ENCODE measurements at places on chromosomes 16 and 17. TPM values are rescaled to one million over a fixed set of nuclear protein-coding genes. Genes with fewer than 3 reads are reported as not detected.

GRCh38 chr16:23141500-23141899 lies 7.8 kb downstream of the USP31 start:
- H3K4me3 ChIP-seq = no peak overlapping the region
- no peaks in the 10 kb centered on the region for H3K27me3 ChIP-seq
- peaks cover 13% of the 10 kb centered on the region for H3K36me3 ChIP-seq

DNA sequence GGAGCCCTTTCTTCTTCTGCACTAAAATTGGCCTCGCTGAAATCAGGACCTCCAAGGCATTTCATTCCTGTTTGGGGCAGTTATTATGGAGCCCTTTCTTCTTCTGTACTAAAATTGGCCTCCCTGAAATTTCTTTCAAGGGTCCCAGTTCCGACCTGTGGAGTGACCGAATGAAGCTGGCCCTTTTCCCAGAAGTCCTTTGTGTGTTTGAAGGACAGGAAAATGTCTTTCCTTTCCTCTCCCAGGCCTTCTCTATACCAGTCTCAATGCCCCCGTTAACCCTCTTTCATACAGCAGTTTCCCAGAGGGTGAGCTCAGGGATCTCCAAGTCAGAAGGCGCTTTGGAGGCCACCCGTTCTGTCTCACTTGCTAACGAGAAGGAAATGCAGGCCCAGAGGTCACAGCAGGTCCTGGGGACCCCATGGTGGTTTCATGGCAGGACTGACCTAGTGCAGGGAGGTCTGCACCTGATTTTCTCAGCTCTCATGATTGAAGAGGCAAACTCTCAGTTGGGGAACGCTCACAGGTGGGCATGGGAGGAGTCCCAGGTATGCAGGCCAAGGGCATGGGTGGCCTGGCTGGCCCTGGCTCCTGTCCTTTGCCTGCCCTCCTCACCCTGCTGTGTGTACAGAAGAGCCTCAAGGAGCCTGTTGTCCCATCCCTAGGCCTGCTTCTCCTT lies 37.1 kb upstream of the DOC2B start:
- H3K27me3 ChIP-seq = no peaks in the 10 kb centered on the region
- H3K36me3 ChIP-seq = no peaks in the 10 kb centered on the region
- DNase-seq = no peak
- no peak overlapping the region for H3K4me3 ChIP-seq

DNA sequence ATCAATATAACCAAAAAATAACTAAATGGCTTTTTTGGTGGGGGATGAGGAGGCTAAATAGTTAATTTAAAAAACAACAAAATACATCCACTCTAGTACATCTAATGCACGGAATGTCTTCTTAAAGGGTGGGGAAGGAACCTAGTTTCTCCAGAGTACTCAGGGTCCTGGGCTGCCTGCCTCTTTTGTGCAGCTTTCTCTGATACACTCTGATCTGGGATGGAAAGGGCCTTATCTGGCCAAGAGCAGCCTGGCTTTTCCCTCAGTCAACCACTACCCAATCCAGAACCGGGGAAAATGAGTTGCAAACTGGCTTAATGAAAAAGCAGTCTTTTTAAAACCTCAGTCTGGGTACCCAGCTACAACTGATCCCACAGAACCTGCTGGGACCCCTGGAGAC lies 42.9 kb downstream of the DCUN1D3 start:
- H3K36me3 ChIP-seq = peaks cover 57% of the 10 kb centered on the region
- peaks cover 13% of the 10 kb centered on the region for H3K4me1 ChIP-seq
- no peak for DNase-seq
- no peaks in the 10 kb centered on the region for H3K27me3 ChIP-seq
- H3K27ac ChIP-seq = no peak overlapping the region

DNA sequence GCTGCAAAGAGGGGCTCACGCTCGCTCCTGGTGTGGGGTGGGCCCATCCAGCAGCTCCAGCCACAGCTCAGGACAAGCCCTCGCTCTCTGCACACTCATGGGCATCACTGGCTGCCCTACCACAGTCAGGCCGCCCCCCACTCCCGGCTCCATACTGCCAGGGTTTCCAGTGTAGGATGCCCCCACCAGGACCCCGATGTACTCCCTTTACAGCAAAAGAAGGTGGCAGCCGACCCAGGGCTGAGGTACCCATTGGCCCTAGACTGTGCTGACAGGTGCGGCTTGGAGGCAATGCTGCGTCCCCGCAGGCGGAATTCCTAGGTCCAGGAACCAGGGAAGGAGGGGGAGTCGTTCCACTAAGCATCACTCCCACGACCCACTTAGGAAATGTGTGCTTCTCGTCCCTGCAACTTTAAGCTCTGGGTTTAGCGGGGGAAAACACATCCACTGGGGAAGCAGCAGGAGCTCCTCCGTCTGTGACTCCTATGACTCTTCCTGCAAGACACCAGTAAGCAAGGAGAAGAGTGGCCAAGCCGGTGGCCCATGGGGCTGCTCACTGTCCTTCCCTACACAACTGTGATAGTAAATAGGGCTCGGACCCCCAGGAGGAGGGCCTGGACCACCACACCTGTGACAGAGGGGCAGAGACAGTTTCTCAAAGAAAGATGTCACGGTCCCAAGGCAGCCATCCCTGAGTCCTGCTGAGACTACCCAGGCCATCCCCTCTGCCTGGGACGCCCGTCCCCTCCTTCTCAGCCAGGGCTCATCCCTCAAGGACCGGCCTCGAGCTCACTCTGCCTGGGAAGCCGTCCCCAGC lies 13.1 kb downstream of the CORO7 start:
- no peaks in the 10 kb centered on the region for H3K27me3 ChIP-seq
- H3K36me3 ChIP-seq = peaks cover 52% of the 10 kb centered on the region
- H3K4me3 ChIP-seq = no peak overlapping the region

- no peaks in the 10 kb centered on the region for H3K27me3 ChIP-seq
- H3K4me1 ChIP-seq = no peaks in the 10 kb centered on the region
- no peaks in the 10 kb centered on the region for H3K36me3 ChIP-seq
- H3K27ac ChIP-seq = no peak overlapping the region
- DNase-seq = no peak
Observed at GRCh38 chr16:5498562-5498961, 401.0 kb upstream of the EEF2KMT start.

- no peaks in the 10 kb centered on the region for H3K36me3 ChIP-seq
- no peak overlapping the region for H3K4me3 ChIP-seq
- H3K27me3 ChIP-seq = no peaks in the 10 kb centered on the region
- H3K27ac ChIP-seq = no peak overlapping the region
Observed at GRCh38 chr16:25750488-25751216, 58.9 kb downstream of the HS3ST4 start.

GRCh38 chr16:30381291-30382041 lies 895 bp downstream of the SEPTIN1 start:
- DNase-seq = no peak
- peak overlapping the region; percentile 97 for H3K27ac ChIP-seq
- H3K36me3 ChIP-seq = peaks cover 33% of the 10 kb centered on the region
- no peaks in the 10 kb centered on the region for H3K27me3 ChIP-seq
- H3K4me1 ChIP-seq = peaks cover 41% of the 10 kb centered on the region
- H3K4me3 ChIP-seq = peak overlapping the region; percentile 81

GRCh38 chr16:1211451-1212268 lies 13.4 kb downstream of the TPSG1 start:
- H3K27ac ChIP-seq = no peak overlapping the region
- H3K4me3 ChIP-seq = no peak overlapping the region
- H3K27me3 ChIP-seq = no peaks in the 10 kb centered on the region
- no peaks in the 10 kb centered on the region for H3K36me3 ChIP-seq

GRCh38 chr16:27972500-27972899 lies 91.0 kb downstream of the GSG1L start:
- peak; percentile 32 for DNase-seq
- H3K36me3 ChIP-seq = no peaks in the 10 kb centered on the region
- no peak overlapping the region for H3K4me3 ChIP-seq

GRCh38 chr16:88058136-88058535 lies 106.9 kb downstream of the BANP start:
- no peak overlapping the region for H3K27ac ChIP-seq
- H3K4me3 ChIP-seq = no peak overlapping the region
- H3K4me1 ChIP-seq = no peaks in the 10 kb centered on the region

DNA sequence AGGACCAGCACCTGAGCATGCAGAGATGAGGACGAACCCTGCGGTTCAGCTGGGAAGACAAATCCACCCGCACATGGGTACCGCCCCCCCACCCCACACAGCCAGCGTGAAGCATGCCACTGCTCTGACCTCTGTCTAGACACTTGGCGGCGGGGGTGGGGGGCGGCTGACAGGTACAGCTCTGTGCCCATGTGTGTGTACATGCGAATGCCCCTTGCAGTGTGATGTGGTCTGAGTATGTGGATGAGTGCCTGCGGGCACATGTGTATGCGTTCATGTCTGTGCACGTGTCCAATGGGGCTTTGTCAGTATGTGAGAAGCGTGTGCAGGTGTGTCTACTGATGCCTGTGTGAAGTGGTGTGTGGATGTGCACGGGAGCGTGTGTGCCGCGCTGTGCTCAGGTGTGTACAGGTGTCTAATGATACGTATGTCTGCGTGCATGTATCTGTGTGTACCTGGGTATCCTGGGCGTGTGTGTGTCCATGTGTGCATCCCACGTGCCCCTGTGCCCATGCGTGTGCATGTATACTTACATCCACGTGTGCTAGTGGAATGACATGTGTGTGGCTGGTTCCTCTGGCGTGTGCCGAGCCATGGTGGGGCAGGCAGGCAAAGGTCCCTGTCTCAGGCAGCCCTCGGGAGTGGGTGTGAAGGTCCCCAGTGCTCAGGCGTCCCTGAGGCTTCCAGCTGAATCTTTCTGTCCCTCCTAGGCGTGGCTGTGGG lies 636 bp upstream of the RAP1GAP2 start:
- no peak overlapping the region for H3K27ac ChIP-seq
- H3K4me1 ChIP-seq = peaks cover 73% of the 10 kb centered on the region
- DNase-seq = no peak
- H3K4me3 ChIP-seq = peak overlapping the region; percentile 81
- peaks cover 8% of the 10 kb centered on the region for H3K27me3 ChIP-seq

- no peaks in the 10 kb centered on the region for H3K4me1 ChIP-seq
- no peak overlapping the region for H3K27ac ChIP-seq
- peaks cover 7% of the 10 kb centered on the region for H3K27me3 ChIP-seq
Observed at GRCh38 chr16:56303066-56303715, 111.9 kb downstream of the GNAO1 start.

DNA sequence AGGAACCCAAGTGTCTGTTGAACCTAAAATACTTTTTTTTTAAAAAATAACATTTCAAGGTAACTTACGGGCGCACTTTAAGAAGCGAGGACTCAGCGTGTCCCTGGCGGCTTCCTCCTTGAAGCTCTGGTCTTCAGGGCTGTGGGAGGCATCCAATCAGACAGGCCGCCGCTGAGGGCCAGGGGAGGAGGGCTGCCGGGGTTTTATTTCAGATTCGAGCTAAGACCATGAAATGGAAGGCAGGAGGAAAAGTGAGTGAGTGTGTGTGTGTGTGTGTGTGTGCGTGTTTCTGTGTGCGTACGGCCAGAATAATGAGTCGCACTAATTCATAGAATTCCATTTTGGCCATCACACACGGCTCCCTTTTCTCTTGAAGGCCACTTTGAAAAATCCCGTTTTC lies 41.1 kb downstream of the C16orf78 start:
- no peak for DNase-seq
- H3K27ac ChIP-seq = no peak overlapping the region
- no peaks in the 10 kb centered on the region for H3K4me1 ChIP-seq
- H3K4me3 ChIP-seq = no peak overlapping the region

GRCh38 chr16:74888232-74888862 lies 96.6 kb downstream of the WDR59 start:
- peaks cover 1% of the 10 kb centered on the region for H3K4me1 ChIP-seq
- peaks cover 65% of the 10 kb centered on the region for H3K36me3 ChIP-seq
- no peaks in the 10 kb centered on the region for H3K27me3 ChIP-seq

- H3K4me3 ChIP-seq = no peak overlapping the region
- H3K27ac ChIP-seq = peak overlapping the region; percentile 42
- DNase-seq = no peak
- peaks cover 46% of the 10 kb centered on the region for H3K36me3 ChIP-seq
- H3K4me1 ChIP-seq = peaks cover 20% of the 10 kb centered on the region
Observed at GRCh38 chr17:29645515-29646051, 22.9 kb upstream of the CORO6 start.

DNA sequence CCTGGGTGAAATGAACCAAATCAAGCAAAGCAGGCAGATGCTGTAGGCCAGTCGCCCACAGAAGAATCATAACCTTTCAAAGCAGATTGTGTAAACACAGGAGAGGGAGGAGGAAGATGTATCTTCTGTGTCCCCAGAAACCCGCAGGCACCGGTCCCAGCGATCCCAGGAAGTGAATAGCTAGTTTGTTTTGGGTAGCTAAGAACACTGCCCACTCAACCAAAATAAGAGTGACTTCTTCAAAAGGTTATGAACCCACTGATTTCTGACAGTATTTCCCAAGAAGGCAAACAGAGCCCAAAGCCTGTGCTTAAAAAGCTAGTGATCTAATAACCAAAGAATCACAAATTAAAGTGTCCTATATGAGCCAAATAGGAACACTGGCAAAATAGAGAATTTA lies 67.8 kb downstream of the GRIN2A start:
- no peaks in the 10 kb centered on the region for H3K4me1 ChIP-seq
- no peaks in the 10 kb centered on the region for H3K27me3 ChIP-seq
- H3K4me3 ChIP-seq = no peak overlapping the region

- H3K27ac ChIP-seq = no peak overlapping the region
- no peaks in the 10 kb centered on the region for H3K36me3 ChIP-seq
- peak; percentile 47 for DNase-seq
- H3K4me1 ChIP-seq = no peaks in the 10 kb centered on the region
- no peaks in the 10 kb centered on the region for H3K27me3 ChIP-seq
- no peak overlapping the region for H3K4me3 ChIP-seq
Observed at GRCh38 chr16:78235168-78235800, 135.8 kb downstream of the WWOX start.

- no peak for DNase-seq
- H3K4me3 ChIP-seq = no peak overlapping the region
- H3K4me1 ChIP-seq = peaks cover 16% of the 10 kb centered on the region
- H3K27me3 ChIP-seq = no peaks in the 10 kb centered on the region
- peaks cover 32% of the 10 kb centered on the region for H3K36me3 ChIP-seq
Observed at GRCh38 chr16:67962135-67962534, 6.3 kb downstream of the SLC12A4 start.

- H3K27me3 ChIP-seq = peaks cover 13% of the 10 kb centered on the region
- no peaks in the 10 kb centered on the region for H3K36me3 ChIP-seq
- no peak overlapping the region for H3K27ac ChIP-seq
- H3K4me1 ChIP-seq = peaks cover 23% of the 10 kb centered on the region
Observed at GRCh38 chr16:56225017-56225742, 33.9 kb downstream of the GNAO1 start.

- H3K27ac ChIP-seq = peak overlapping the region; percentile 49
- H3K36me3 ChIP-seq = peaks cover 48% of the 10 kb centered on the region
- no peak overlapping the region for H3K4me3 ChIP-seq
- DNase-seq = no peak
Observed at GRCh38 chr16:81703177-81704155, 75.6 kb upstream of the PLCG2 start.

The CWC25 gene
- 23.0 TPM for total RNA-seq

The CPHXL2 gene
- not detected for total RNA-seq

The KCNH6 gene
- total RNA-seq = not detected

The ST6GALNAC1 gene
- 0.48 TPM for total RNA-seq

The NFATC2IP gene
- 98.3 TPM for total RNA-seq

The TNFRSF12A gene
- 11.6 TPM for total RNA-seq

The SLFN12 gene
- 8.8 TPM for total RNA-seq

The TMEM114 gene
- not detected for total RNA-seq

The STX4 gene
- total RNA-seq = 51.8 TPM

The FAM117A gene
- total RNA-seq = 12.2 TPM

The CCL22 gene
- 32.5 TPM for total RNA-seq

The TM4SF5 gene
- not detected for total RNA-seq

The KDM8 gene
- total RNA-seq = 17.3 TPM

The SMIM36 gene
- not detected for total RNA-seq

The CRYBA1 gene
- not detected for total RNA-seq

The PPY gene
- not detected for total RNA-seq

Measured in activated T-helper 2 cell treated with anti-CD3 and anti-CD28 coated beads, Interferon-gamma antibody, Interleukin-2, Interleukin-4, amounts not matched to agents 10 μg/mL and 5 μg/mL and 100 μg/mL, durations not matched to agents 14 hours and 24 hours and 36 hours (primary cell).